PC-9 (cell line): ENCODE measurements at places on chromosomes 5 and 9. TPM values are rescaled to one million over a fixed set of nuclear protein-coding genes. Genes with fewer than 3 reads are reported as not detected.

DNA sequence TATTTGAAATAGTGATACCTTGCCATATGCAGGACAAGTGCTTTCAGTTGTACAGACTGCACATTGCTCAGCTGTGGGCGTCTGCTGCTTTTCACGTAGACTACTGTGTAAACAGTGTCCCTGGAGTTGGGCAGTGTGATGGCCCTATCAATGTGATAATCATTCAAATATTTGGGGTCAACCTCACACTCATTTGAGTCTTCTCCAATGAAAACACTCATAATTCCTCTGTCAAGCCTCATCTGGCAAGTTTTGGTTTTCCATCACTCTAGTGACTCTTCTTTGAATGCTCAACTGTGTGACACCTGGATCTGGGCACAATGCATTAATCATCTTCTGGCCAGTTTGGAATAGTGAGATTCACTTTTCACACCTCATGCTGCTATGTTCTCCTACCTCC, 64.4 kb downstream of the UGCG start:
- DNase-seq: no peak

The GMCL2 gene
- not detected in 2 replicates for total RNA-seq

- no peak for DNase-seq
These were observed 21.4 kb downstream of the UGCG start for GRCh38 chr9:111917980-111918379.

The INSL4 gene
- total RNA-seq: not detected in 2 replicates

GRCh38 chr9:34139477-34140146, 13.1 kb upstream of the DCAF12 start:
- DNase-seq: peak; percentile 21

GRCh38 chr5:96329886-96330529, 103.0 kb downstream of the PCSK1 start:
- DNase-seq: no peak

GRCh38 chr5:172944741-172945140, 14.5 kb upstream of the RPL26L1 start:
- no peak for DNase-seq

DNA sequence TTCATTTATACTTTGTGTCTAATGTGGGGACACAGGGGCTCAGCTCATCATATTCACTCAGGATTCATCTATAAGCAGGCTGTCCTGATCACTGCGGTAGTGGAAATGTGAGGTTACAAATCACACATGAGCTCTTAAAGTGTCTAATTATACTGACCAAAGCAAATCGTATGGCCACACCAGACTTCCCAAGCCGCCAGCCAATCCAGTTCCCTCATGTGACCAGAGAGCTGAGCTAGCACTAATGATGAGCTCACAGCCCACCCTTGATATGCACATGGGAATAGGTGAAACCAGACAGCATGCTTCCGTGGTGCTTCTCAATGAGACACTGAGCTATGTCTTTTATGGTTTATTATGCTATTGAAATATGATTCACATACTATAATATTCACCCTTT, 17.6 kb downstream of the ECM2 start:
- DNase-seq: no peak

GRCh38 chr9:111039231-111039906, 1.1 kb upstream of the LPAR1 start:
- DNase-seq: no peak

The ARAP3 gene
- total RNA-seq: 25.8 and 28.0 TPM in 2 replicates

- DNase-seq: no peak
These were observed 981 bp downstream of the TCOF1 start for GRCh38 chr5:150358261-150359095.

GRCh38 chr9:122065923-122066629, 27.0 kb downstream of the TTLL11 start:
- DNase-seq: no peak

- no peak for DNase-seq
These were observed 22.0 kb downstream of the ANKHD1 start for GRCh38 chr5:140423609-140424008.

The C9orf50 gene
- total RNA-seq: 0.38 TPM in 1 of 2 replicates, not detected in the other

DNA sequence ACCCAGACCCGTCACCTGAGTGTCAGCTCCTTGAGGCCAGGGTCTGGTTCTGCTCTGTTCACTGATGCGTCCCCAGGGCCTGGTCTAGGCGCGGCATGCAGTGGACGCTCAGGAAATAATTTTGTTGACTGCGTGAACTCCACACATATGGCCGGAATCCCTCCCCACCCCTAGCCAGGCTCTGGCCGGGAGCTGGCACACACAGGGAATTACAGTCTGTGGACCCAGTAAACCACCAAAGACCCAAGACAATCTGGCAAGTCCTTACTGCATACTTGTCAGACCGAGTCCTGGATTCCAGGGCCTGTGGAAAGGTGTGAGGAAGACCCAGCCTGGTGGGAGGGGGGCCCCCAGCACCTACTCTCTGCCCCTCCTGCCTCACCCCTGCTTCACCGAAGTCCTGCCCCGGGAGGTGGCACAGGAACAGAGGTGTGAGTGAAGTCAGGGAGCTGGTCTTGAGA, 113.0 kb upstream of the IER5L start:
- DNase-seq: no peak

DNA sequence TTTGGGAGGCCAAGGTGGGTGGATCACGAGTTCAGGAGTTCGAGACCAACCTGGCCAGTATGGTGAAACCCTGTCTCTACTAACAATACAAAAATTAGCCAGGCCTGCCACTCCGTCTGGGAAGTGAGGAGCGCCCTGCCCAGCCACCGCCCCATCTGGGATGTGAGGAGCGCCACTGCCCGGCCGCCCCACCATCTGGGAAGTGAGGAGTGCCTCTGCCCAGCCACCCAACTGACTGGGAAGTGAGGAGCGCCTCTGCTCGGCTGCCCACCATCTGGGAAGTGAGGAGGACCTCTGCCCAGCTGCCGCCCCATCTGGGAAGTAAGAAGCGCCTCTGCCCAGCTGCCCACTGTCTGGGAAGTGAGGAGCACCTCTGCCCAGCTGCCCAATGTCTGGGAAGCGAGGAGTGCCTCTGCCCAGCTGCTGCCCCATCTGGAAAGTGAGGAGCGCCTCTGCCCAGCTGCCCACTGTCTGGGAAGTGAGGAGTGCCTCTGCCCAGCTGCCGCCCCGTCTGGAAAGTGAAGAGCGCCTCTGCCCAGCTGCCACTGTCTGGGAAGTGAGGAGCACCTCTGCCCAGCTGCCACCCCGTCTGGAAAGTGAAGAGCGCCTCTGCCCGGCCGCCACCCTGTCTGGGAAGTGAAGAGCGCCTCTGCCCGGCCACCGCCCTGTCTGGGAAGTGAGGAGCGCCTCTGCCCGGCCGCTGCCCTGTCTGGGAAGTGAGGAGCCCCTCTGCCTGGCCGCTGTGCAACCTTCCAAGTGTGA, 5.3 kb downstream of the ALDH7A1 start:
- no peak for DNase-seq

GRCh38 chr9:108439947-108440346, 415.8 kb downstream of the ACTL7B start:
- DNase-seq: no peak
